ENCODE measurements at places on chromosomes 1 and 21.

DNA sequence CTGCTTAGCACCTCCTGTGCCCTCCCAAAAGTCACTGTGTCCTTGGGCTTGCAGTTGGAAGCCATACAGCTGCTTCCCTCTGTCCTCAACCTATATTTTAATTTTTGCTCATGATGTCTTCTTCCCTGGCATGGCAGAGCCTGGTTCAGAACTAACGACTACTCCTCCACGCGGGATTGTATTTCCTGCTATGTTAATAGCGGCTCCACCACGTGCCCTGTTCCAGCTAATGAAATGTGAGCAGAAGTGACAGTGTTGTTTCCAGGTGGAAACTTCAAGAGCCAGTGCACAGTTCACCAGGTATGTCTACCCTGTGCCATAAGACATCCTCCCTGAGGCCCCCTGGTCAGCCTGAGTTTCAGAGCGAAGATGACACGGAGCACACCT, 52.1 kb downstream of the DHRS3 start:
- DNase-seq = no peak

DNA sequence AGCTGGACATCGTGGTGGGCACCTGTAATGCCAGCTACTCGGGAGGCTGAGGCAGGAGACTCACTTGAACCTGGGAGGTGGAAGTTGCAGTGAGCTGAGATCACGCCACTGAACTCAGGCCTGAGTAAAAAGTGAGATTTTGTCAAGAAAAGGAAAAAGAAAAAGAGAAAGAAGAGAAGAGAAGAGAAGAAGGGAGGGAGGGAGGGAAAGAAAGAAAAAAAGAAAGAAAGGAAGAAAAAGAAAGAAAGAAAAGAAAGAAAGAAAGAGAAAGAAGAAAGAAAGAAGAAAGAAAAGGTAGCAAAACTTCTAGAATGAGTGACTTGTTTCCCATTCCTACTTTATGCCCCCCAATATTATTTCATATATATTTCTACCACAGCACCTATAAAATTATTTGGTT, 98.8 kb downstream of the UBE2U start:
- no peak for DNase-seq

DNA sequence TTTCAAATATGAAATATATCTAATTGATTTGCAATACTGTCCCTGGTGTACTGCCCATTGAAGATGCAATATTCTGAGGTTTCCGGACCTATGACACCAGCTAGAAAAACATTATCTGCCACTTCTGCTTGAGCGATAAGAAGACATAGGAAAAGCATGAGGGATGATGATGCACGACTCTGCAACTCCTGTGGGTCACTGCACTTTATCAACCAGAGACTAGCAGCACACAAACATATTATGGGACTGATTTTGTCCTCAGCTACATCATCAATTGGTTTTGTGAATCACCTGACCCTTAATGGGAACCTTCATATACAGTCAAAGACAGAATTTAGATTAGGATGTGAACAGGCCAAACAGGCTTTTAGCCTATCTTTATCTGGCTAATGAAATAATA, 13.8 kb upstream of the KCNA3 start:
- no peak for DNase-seq

- peak; percentile 63 for DNase-seq
Observed at GRCh38 chr1:59046730-59047157, 250.2 kb upstream of the FGGY start.

- no peak for DNase-seq
Observed at GRCh38 chr1:155977690-155978324, 540 bp downstream of the ARHGEF2 start.

- no peak for DNase-seq
Observed at GRCh38 chr1:232443372-232443771, 186.6 kb downstream of the SIPA1L2 start.

- DNase-seq = no peak
Observed at GRCh38 chr1:115969509-115969908, 6.8 kb upstream of the SLC22A15 start.

GRCh38 chr1:38527373-38527966, 332.1 kb downstream of the RRAGC start:
- peak; percentile 82 for DNase-seq

DNA sequence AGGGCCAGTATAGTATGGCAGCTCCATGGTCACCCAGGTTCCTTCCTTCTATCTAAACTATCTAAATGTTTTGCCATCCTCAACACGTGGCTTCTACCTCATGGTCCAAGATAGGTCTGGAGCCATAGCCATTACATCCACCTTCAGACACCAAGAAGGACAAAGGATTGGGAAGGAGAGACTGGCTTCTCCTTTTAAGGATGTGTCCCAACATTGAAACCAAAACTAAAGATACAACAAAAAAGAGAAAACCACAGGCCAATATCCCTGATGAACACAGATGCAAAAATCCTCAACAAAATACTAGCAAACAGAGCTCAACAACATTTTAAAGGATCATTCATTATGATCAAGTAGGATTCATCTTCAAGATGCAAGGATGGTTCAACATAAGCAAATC, 24.8 kb downstream of the HSD11B1 start:
- DNase-seq = no peak

DNA sequence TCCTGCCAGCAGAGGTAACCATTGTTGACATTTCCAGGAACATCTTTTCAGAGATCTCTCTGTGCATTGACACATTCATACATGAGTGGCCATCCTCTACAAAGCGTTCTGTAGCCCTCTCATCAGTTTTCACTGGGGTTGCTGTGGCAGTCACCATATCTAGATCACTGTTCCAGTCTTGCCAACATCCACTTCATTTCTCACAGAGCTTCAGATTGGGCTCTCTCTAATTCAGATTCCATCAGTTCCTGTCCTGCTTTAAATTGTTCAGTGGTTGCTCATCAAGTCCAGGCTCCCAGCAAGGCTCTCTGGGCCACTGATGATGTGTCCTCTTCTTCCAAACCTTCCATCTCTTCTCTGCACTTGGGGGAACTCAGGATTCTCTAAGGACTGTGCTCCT, 173.7 kb downstream of the KCNJ6 start:
- DNase-seq = no peak

GRCh38 chr1:167092653-167093052, 1.2 kb upstream of the STYXL2 start:
- no peak for DNase-seq

DNA sequence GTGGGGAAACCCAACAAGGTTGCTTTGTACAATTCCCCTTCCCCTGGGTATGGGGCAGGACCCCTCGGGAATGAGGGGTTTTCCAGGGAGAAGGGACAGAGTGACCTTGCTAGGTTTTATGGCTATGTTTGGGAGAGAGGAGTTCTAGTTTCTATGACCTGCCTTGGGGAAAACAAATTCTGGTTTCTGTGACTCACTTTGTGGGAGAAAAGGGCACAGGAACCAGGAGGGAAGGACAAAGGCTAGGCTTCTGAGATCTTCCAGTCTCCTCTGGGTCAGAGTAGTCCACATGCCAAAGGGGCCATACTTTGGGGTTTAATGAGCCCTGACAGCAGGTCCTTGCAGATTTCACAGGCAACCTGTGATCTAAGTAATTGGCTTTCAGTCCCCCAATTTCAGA, 5.5 kb upstream of the PTGER3 start:
- no peak for DNase-seq

DNA sequence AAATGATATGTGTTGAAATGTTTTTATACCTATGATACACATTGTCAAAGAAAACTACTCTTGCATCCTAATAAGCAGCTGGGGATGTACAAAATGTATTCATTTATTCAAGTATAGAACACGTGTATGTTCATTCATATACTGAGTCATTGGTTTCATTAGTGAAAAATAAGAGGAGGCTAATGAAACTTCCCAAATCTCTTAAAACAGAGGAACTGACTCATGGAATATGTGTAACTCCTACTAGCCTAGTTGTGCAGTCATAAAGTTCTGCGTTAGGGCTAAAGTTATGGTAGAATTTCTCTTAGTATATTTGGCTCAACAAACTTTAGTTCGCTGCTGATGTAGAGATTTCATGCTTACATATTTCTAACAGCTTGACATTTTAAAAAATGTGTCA, 441.6 kb downstream of the NCAM2 start:
- DNase-seq = no peak

DNA sequence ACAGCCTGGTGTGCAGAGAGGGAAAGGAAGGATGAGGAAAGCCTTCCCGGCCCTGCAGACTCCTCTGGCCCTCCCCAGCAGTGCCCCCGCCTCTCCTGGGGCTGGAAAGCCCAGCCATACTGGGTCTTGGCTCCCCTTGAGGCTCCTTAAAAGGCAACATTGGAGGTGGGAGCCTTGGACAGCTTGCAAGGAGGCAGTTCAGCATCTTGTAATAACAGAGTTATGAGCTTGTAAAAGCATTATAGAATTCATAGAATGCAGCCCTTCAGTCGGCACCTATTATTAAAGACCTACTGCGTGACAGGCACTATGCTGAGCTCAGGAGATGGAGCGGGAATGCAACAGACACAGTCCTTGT, 4.2 kb downstream of the TINAGL1 start:
- DNase-seq = no peak

- DNase-seq = peak; percentile 13
Observed at GRCh38 chr1:236489710-236490377, 33.9 kb upstream of the LGALS8 start.

- DNase-seq = peak; percentile 19
Observed at GRCh38 chr1:23664837-23665795, 26.5 kb upstream of the RPL11 start.

DNA sequence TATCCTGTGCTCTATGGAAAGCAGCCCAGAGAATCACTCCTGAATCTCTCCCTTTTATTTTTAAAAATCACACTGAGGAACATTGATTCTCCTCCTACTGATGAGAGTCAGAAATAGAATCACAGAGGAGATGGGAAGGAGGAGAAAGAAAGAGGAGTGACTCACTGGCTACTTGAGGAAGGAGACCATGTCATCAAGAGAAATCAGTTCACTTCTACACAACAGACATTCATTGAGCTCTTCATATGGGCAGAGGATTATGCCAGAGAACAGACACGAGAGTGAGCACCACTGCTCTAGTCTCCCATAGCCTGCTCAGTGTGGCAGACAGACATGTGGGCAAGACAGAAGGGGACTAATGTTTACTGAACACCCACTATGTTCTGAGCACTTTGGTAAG, 44.2 kb downstream of the RAB3B start:
- DNase-seq = no peak

- DNase-seq = no peak
Observed at GRCh38 chr1:41578712-41579335, 94.3 kb upstream of the EDN2 start.

DNA sequence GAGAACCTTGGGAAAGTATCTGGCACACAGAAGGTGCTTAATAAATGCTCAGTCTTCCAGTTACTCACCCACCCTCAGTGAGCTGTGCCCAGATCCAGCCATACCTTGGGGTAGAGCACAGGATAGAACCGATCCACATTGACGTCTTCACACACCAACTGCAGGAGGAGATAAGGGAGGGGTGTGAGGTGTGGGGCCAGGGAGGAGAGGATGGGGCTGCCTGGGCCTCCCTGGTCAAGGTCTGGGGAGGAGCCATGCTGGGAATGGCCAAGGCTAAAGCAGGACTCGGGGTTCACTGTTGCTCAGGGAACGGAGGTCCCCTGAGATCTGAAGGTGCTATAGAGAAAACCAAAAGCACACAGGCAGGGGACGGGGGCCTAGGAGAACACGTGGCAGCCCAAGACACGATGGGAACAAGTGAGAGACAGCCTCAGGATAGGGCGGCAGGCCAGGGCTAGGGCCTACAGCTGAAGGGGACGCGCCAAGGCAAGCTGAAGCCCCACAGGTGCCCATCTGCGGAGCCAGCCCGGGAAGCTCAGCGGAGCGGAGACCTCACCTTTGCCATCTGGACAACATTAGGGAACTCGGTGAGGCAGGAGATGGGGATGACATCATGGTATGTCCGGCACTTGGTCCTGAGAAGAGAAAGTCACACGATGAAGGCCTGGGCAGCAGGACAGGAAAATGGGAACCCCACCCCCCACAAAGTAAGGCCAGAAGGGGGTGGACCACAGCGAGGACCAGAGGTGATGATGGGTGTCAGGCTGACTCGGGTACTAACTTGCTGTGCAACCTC, 55.9 kb downstream of the RAP1GAP start:
- DNase-seq = no peak

DNA sequence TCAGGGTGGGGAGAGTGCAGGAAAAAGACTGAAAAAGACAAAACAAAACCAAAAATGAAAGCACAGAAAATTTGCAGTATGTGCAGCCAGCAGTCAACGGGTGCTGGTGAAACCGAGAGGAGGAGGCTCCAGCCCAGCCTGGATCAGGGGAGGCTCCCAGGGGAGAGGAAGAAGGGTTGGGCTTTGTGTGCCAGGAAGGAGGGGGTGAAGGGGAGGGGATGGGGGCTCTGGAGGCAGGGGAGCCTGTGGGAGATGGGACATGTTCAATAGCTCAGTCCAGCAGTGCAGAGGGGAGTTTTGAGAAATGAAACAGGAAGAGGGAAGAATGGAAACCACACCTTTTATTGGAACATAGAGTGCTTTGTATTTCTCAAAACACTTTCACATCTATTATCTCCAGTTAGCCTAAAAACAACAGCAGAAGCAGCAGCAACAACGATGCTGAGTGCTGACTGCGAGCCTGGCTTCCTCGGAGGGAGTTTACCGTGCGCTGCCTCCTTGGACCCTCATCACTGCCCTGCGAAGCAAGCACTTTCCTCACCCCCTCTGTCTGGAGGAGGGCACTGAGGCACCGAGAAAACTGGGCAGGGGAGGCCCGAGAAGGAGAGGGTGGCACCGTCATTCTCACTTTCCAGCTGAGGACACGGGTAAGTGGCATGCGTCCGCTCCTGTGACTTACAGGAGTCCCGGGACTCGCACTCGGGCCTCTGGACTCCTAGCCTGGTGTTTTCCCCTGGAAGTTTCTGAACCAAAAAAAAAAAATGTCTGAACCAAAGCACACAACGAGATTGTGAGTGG, 62.9 kb downstream of the MDM4 start:
- peak; percentile 67 for DNase-seq

DNA sequence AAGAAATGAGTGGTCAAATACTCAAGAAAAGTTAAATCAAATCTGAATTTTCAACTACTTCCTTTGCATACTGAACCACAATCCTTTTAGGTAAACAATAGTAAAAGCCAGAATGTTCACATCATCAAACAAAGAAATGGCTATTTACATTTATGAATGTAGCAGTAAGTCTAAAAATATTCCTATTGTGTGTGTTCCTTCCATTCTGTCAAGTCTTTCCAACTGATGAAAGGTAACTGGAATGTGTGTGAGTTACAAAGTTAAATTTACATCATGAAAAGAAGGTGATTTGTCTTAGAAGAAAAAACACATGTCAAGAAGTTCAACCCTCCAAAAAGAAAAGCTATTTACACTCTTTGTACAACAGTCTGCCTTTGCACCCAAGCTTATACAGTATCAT, 203.1 kb downstream of the SIPA1L2 start:
- DNase-seq = no peak

GRCh38 chr1:222057162-222057561, 315.3 kb upstream of the DUSP10 start:
- DNase-seq = no peak

GRCh38 chr1:192756847-192757246, 52.0 kb upstream of the RGS2 start:
- DNase-seq = no peak

- no peak for DNase-seq
Observed at GRCh38 chr1:98121646-98122045, 200.8 kb upstream of the DPYD start.

DNA sequence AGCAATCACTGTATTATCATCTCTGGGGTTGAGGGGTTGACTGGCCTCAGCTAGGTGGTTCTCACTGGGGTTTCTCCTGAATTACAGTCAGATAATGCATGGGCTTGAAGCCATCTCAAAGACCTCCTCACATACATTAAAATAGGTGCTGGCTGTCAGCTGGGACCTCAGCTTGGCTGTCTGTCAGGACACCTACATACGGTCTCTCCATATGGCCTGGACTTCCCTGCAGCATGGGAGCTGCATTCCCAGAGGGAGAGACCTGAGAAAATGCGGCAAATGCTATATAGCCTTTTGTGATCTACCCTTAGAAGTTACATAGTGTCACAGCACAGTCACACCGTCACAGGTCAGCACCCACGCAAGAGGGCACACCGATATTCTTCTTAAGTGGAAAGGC, 93.6 kb downstream of the TSEN15 start:
- DNase-seq = no peak
